NCI-H187 (cell line): ENCODE measurements at places on chromosomes 1 and 21.

GRCh38 chr1:6028042-6028850, 17.4 kb upstream of the KCNAB2 start:
- DNase-seq, result no peak

- DNase-seq, result no peak
Observed at GRCh38 chr1:180230791-180231505, 884 bp downstream of the LHX4 start.

DNA sequence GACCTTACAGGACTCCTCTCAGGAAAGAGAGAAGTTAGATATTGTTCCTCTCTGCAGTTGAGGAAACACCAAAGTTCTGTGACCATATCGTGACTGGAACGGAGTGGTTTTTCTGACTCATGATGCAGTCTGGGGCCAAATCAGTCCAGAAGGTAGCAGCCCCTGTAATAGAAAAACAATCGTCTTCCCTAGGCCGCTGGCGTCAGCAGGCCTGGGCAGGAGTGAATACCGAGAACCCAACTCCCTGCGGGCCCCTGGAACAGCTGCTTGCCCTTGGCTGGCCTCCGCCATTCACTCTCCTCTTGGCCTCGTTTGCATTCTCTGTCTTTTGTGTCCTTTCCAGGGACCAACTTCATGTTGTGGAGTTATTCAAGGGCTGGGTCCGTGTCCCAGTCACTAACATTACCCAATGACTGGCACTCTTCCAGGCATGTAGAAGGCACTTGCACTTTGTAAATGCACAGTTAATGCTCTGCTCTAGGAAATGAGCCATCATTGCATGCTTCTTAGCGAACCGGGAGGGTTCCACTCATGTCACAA, 10.9 kb upstream of the CD101 start:
- no peak for DNase-seq

GRCh38 chr21:41217671-41218385, 49.9 kb downstream of the BACE2 start:
- no peak for DNase-seq

DNA sequence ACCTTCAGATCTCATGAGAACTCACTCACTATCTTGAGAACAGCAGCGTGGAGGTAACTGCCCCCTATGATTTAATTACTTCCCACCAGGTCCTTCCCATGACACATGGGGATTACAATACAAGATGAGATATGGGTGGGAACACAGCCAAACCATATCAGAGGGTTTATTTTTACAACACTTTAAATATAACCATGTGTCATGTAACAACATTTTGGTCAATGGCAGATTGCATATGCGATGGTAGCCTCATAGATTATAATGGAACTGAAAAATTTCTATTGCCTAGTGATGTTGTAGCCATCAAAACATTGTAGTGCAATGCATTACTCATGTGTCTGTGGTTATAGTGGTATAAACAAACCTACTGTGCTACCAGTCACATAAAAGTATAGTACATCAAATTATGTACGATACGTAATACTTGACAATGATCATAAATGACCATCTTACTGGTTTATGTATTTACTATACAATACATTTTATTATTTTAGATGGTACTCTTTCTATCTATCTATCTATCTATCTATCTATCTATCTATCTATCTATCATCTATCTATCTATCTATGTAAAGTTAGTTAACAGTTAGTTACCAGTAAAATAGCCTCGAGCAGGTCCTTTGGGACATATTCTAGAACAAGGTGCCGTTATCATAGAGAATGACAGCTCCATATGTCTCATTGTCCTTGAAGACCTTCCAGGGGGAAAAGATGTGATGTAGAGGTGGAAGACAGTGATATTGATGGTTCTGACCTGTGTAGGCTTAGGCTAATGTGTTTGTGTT, 12.6 kb upstream of the S100B start:
- DNase-seq, result no peak

- DNase-seq, result no peak
Observed at GRCh38 chr1:152886085-152886484, 8.0 kb downstream of the SMCP start.

DNA sequence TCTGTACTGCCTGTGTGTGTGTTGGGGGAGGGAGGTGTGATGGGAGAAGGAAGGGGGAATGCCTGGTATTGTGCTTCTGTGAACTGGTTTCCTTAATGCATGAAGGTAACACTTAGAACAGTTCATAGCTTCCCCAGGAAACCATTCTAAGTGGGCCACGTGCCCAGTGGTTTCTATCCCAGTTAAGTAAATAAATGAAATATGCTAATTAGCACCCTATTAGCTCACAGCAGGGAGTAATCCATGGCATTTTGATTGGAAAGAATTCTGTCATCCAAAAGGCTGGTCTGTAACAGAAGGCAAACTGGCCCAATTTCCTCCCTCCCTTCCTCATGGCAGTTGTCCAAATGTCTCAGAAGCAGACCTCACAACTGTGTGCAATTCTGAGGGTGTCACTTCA, 199.3 kb downstream of the TTLL7 start:
- DNase-seq, result no peak

DNA sequence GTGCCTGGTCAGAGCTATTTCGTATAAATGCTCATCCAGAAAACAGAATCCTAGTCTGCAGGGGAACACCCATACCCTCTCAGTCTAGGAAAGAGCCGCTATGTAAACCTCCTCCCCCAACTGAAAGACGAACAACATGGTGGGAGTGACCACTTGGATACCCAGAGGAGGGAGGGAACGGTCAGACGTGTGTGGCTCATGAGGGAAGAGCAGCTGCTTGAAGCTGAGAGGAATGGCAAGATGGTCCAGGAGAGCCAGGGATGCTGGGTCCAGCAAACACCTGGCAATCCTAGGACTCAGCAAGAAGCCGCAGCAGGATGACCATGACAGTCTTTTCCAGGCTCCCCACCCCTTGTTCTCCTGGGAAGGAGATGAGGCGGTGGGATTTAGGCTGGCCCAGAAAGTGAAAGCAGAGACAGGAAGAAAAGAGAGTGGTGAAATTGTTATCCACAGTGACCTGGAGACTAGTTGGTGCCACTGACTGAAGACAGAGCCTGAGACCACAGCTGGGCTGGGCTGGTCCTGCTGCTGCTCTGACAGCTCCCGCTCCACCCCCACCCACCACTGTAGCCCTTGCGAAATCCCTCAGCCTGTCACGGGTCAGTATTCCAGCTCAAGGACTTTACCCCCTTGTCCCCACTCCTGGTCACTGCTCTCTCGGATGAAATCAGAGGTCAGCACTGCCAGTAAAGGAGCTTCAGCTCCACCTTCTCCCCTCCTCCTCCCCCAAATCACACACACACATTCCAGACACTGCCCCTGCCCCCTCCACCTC, 3.6 kb downstream of the CERS2 start:
- no peak for DNase-seq

DNA sequence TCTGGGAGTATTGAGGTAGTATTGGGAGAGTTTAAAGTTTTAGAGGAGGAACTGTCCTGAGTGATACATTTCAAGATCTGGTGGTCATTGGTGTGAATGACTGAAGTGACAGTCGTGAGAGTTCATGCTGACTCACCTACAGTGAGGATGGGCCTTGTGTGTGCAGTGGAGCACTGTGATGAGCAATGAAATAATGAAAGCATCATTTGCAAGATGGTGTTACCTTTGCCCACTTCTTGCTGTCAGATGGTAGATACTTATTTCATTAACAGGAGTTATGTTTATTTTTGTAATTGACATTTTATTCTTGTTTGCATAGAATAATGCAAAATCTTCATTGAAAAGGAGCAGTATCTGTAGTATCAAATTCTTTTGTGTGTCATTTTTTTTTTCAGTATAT, 29.0 kb downstream of the POU2F1 start:
- DNase-seq, result no peak

- DNase-seq, result no peak
Observed at GRCh38 chr1:167135281-167135840, 41.5 kb downstream of the STYXL2 start.

GRCh38 chr1:237748171-237748960, 142.4 kb downstream of the ZP4 start:
- no peak for DNase-seq

GRCh38 chr1:155540000-155540874, 22.4 kb downstream of the ASH1L start:
- DNase-seq, result no peak

- no peak for DNase-seq
Observed at GRCh38 chr1:6052543-6053205, 7.0 kb downstream of the KCNAB2 start.

- no peak for DNase-seq
Observed at GRCh38 chr1:66916320-66916719, 8.3 kb downstream of the DNAI4 start.

- no peak for DNase-seq
Observed at GRCh38 chr1:162420120-162420519, 8.2 kb upstream of the SH2D1B start.

DNA sequence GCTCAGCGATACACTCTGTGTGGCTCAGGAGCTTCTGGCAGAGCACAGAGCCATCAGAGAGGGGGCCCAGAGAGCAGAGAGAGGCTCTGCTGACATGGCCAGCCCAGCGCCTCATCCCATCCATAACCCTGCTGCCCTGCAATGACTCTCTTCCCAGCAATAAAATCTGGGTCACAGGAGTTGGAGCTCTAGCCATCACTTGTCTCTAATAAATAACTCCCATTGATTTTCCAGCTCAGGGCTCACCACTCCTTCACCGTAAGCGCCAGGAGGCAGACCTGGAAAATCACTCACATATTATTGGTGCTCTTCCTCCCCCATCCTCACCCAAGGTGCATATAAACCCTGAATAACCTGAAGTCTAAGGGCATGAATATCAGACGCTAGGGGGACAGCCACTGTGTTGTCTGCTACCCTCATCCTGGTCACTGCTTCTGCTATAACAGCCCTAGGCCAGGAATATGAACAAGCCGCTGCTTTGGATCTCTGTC, at the start of gene APCS:
APCS (plus strand) TSS at position 366 of the 491 bp plus-strand sequence; CDS start at position 462, 96 bp downstream.
- DNase-seq, result no peak

DNA sequence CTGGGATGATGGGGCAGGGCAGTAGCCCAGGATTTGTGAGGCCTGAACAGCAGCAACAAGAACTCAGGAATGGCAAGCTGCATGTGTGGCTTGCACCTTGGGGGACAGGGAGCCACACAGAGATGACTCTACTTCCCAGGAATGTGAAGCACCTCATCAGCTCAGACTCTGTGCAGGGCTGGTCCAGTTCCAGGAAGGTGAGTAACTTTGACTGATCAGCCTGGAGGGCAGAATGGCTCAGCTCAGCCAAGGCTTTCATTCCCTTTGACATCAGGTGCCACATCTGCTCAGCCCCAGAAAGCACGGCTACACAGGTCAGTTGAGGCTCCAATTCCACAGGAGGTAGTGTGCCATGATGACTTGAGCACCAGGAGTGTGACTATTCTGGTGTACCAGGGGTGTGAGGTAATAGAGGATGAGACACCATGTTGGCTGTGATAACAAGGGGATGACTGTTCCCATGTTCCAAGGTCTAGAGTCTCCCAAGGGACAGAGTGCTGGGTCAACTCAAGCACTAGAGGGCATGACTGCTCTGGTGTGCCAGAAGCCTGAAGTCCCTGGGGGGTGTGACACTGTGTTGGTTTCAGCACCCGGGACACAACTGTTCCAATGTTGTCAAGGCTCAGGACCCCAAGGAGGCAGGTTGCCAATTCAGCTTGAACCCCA, 625.8 kb upstream of the ADGRL2 start:
- no peak for DNase-seq

GRCh38 chr1:212531796-212532195, 76.8 kb upstream of the ATF3 start:
- no peak for DNase-seq

DNA sequence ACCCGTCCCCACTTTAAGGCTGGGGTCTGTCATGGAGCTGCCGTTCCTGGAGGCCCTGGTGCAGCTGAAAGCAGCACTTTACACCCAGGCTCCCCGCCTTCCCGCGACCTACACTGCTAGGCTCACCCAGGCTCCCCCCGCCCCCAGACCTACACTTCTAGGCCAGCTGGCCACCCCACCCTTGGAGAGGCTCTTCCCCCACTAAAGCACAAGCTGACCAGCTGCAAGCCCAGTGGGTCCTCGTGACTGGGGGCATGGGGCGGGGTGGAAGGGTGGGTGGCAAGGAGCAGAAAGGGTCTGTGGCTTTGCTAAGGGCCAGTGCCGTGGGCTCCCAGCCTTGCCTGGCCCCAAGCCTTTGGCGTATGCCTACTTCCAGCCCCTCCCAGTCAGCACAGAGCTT, 9.7 kb upstream of the ARHGEF16 start:
- DNase-seq, result no peak

- DNase-seq, result no peak
Observed at GRCh38 chr1:70071601-70072000, 133.8 kb downstream of the LRRC40 start.

- DNase-seq, result no peak
Observed at GRCh38 chr21:44697811-44698734, 1.1 kb downstream of the KRTAP10-12 start.

- no peak for DNase-seq
Observed at GRCh38 chr21:28256420-28256831, 736.3 kb downstream of the LTN1 start.

GRCh38 chr1:109629372-109630030, 9.9 kb downstream of the AMPD2 start:
- DNase-seq, result no peak

- no peak for DNase-seq
Observed at GRCh38 chr1:107896936-107897335, 68.0 kb downstream of the VAV3 start.

DNA sequence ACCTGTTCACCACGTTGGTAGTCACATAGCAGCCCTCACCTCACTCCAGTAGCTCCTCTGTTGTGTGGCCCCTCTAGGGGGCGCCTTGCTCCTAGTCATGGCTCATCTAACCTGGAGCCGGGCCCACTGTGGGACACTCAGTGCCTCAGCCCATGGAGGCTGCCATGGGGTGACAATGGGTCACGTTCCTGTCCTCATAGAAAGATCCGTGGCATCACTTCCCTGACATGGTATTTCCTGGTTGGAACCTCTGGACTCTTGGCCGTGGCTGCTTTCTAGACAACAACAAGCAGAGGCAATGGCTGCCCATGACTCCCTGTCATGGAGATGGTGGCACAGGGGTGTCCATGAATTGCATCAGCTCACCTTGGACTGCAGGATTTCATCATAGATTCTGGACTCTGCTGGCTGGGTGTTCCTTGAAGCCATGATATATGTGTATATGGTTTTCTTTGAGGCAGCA, 27.5 kb upstream of the SLAMF6 start:
- no peak for DNase-seq

GRCh38 chr1:178407215-178407614, 89.5 kb downstream of the CLEC20A start:
- no peak for DNase-seq

DNA sequence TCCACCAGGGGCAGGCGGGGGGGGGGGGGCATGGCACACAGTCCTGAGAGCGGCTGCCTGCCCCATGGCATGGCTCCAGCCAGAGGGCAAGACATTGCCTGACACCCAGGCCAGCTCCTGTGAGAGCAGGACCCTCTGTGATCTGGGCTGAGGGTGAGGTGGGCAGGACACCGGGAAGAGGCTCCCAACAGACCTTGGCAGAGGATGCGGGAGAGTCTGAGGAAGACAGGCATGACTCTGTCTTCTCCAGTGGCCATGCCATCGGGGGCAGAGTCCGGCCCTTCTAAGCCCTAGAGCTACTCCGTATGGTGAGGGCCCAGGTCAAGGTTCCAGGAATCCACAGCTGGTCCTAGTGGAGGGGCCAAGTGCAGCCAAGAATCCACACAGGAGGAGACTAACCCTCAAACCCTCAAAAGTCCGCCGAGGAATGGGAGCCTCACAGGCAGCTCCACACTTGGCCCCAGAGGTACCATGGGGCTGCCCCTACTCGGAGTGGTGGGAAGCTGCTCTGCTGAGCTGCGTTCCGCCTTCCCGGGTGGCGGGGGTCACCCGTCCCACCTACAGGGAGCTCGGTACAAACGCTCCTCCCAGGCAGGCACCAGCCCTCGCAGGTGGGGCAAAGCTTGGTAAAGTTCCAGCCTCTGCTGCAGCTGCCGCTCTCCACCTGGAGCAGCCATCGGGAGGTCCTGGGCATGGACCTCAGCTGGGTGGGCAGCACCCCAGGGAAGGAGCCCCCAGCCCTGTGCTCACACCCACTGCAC, 6.5 kb downstream of the ACTRT2 start:
- DNase-seq, result no peak
